ENCODE measurements at places on chromosomes 16 and 17. TPM values are rescaled to one million over a fixed set of nuclear protein-coding genes. Genes with fewer than 3 reads are reported as not detected.
A peak's percentile ranks its signal among the peaks of the same experiment; 100 is the strongest.

The TMEM204 gene
- total RNA-seq = not detected

The GCGR gene
- total RNA-seq = not detected

The C17orf100 gene
- total RNA-seq = 2.3 TPM

The RHBDF1 gene
- 62.9 TPM for total RNA-seq

The KRTAP4-1 gene
- total RNA-seq = not detected

The ARHGDIG gene
- total RNA-seq = not detected

GRCh38 chr16:77938913-77939312 lies 83.4 kb upstream of the CLEC3A start:
- no peak overlapping the region for H3K4me3 ChIP-seq
- 0 out of 2 replicates have a peak, but pooled peaks cover 6% of the 10 kb centered on the region for H3K4me1 ChIP-seq
- H3K36me3 ChIP-seq = no peaks in the 10 kb centered on the region
- no peak overlapping the region for H3K27ac ChIP-seq
- H3K27me3 ChIP-seq = peaks cover 25% of the 10 kb centered on the region

DNA sequence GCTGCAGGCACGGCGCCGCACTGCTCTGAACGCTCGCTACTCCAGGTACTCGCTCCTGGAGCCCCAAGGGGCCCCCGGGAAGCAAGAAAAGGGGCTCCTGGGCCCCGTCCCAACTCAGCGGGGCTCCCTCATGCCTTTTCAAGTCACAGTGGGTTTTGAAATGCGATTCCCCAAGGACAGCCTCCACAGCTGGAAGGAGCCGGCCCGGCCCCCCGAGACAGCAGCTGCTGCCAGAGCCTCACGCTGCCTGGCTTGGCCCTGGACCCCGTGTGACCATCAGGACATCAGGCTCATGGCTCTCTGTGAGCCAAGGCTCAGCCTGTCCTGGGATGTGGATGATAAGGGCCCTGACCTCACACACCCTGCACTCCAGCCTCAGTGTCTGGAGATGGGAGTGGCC lies 80.6 kb downstream of the LMF1 start:
- no peak overlapping the region for H3K4me3 ChIP-seq
- no peaks in the 10 kb centered on the region for H3K4me1 ChIP-seq
- H3K27me3 ChIP-seq = no peaks in the 10 kb centered on the region
- no peaks in the 10 kb centered on the region for H3K36me3 ChIP-seq
- no peak overlapping the region for H3K27ac ChIP-seq

DNA sequence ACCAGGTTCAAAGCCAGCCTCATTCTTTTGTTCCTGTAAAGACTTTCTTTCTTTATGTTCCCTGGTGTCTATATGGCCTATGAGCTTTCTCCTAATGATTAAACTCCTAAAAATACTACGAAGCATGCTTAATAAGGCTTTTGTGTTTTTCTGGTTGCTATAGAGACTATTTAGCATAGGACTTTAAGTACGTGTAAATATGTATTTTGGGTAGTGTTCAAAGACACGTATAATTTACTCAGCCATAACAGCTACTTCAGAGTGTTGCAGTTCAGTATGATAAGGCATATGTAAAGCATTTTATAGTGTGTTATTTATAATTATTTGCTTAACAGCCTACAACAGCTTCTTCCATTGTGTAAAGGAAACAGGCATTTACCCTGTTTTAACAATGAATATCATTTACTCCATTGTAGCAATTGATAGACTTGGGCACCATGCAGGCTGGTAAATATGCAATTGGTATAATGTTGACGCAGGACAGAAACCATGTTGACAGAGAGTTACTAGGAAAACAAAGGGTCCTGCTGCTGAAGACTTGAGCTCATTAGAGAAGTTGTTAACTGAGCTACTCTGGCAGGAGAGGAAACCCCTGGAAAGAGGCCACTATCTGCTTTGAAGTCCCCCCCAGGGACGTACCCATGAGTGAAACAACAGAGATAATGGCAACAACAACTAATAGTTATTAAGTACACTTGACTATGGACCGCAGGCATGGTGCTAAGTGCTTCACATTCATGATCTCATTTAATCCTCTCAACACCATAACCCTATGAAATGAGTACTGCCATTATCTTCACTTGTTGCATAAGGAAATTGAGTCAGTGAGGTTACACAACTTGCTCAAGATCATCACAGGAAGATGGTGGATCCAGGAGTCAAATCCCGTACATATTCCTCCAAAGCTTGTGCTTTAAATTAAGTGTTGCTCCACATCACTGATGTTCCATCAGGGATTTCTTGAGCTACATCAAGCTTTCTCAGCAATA lies 342.2 kb upstream of the DYNLRB2 start:
- no peaks in the 10 kb centered on the region for H3K4me1 ChIP-seq
- H3K27ac ChIP-seq = no peak overlapping the region
- no peaks in the 10 kb centered on the region for H3K36me3 ChIP-seq
- H3K4me3 ChIP-seq = no peak overlapping the region
- no peak for DNase-seq
- no peaks in the 10 kb centered on the region for H3K27me3 ChIP-seq

GRCh38 chr17:7281953-7282751 lies 634 bp downstream of the SLC2A4 start:
- H3K4me3 ChIP-seq = peak overlapping the region; percentile 55
- DNase-seq = no peak
- H3K36me3 ChIP-seq = no peaks in the 10 kb centered on the region

DNA sequence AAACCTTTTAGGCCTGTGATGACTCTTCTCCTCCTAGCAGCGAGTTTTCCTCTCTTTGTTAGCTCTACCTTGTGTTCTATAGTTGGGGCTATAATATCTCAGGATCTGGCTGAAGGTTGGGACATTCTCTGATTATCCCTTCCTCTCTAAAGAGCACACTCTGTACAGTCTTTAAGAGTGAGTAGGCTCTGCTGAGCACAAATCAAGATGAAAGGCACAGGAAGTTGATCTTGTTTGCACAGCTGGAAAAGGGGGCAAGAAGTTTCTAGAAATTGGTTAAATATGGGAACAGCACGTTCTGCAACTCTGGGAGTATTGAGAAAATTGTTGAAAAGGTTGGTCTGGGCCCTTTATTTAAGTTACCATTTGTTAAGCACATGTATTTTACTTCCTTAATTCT lies 240.9 kb downstream of the CDH11 start:
- H3K27ac ChIP-seq = no peak overlapping the region
- no peaks in the 10 kb centered on the region for H3K4me1 ChIP-seq
- DNase-seq = no peak
- no peaks in the 10 kb centered on the region for H3K36me3 ChIP-seq

GRCh38 chr17:74004056-74004455 lies 199.4 kb upstream of the RPL38 start:
- H3K4me3 ChIP-seq = no peak overlapping the region
- no peaks in the 10 kb centered on the region for H3K4me1 ChIP-seq
- peaks cover 69% of the 10 kb centered on the region for H3K27me3 ChIP-seq

DNA sequence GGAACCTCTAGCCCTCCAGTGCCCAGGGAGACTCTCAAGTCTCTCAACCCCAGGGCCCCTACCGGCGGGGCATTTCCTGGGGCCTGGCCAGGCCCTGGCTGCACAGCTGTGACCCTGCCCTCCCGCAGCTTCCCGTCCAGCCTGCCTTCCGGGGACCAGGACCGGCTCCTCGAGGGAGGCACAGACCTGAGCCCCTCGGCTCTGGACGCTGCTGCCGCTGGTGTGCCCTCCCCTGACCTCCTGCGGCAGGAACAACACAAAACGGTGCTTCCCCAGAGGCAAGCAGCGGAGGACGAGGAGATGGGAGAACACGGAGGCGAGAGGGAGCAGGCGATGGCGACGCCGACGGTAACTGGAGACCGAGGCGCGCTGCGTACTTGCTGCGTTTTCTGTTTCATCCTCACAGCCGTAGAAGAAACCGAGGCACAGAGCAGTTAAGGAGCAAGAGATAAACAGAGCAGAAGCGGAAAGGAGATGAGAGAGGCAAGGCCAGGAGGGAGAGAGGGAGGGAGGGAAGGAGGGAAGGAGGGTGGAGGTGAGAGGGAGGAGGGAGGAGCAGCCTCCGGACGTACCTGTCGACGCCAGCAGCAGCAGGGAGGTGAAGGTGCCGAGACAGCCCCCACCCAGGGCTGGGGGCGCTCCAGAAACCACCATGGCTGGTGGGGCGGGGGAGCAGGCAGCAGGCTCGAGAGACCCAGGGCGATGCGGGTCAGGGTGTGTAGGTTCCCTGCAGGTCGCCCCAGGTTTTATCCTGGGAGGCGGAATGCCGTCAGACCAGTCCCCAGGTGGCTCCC lies at the start of gene PRSS22:
Gene PRSS22, minus strand, starts transcription at position 720 of the 794 bp plus-strand sequence. Its CDS starts 66 bp downstream, at position 654.
- no peaks in the 10 kb centered on the region for H3K27me3 ChIP-seq
- peak within 1 kb of the TSS; percentile 99 for H3K4me3 ChIP-seq
- peak within 1 kb of the TSS; percentile 95 for H3K27ac ChIP-seq
- peak; percentile 98 for DNase-seq

DNA sequence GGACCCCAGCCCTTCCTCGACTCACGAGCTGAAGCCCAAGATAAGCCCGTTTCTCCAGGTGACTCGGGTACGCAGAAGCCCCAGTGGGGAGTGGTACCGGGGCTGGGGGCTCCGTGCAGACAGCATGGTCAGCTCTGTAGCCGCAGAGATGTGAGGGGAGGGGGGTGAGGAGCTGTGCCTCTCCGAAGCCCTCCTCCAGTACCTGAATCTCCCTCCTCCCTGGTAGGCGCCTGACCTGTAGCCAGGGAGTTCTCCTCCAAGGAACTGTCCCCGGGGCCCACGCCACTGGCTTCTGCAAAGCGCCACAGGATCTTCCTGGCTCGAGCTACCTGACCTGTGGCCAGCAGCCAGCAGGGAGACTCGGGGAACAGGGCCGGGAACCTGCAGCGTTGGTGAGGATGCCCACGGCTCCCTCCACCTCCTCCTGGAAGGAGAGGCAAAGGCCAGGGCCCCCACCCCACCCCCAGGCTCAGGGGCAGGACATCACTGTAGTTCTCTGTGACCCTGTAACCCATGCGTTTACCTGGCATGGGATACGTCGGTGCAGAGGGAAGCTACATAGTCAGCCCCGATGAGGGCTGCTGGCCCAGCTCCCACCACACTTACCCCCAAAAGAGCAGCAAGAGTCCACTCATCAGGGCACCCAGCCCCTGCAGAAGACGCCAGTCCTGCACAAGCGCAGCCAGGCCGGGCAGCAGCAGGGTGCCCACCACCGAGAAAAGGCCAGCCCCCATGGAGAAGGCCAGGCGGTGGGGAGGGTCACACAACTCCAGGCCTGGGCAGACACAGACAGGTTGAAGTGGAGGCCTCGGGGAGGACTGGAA lies 1.7 kb downstream of the SLC22A31 start:
- peaks cover 10% of the 10 kb centered on the region for H3K4me1 ChIP-seq
- H3K36me3 ChIP-seq = no peaks in the 10 kb centered on the region
- H3K27ac ChIP-seq = no peak overlapping the region
- H3K4me3 ChIP-seq = no peak overlapping the region
- peaks cover 10% of the 10 kb centered on the region for H3K27me3 ChIP-seq

DNA sequence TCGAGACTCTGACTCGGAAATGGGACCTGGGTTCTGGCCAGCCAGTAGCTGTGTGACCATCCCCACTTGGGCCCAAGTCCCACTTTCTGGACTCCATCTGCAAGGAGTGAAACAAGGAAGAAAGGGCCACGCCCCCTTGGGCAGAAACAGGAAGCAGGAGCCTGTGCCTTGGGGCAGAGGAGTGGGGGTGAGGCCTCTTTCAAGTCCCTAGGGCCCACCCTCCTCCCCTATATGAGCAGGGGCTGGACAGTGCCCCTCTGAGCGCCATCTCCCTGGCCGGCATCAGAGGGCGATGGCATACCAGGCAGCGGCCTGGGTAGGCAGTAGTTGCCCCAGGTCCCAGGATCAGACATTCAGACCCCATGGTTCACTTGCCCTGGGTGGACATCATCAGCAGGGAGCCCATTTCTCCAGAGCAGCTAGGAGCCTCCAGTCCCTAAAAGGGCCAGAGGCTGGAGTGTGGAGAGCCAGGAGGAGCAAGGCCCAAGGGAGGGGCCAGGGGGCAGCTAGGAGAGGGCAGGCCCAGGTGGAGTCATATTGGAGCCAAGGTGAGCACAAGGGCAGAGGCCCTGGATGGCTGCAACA lies 7.1 kb downstream of the BCAR1 start:
- H3K27me3 ChIP-seq = no peaks in the 10 kb centered on the region
- peaks cover 58% of the 10 kb centered on the region for H3K4me1 ChIP-seq
- H3K27ac ChIP-seq = peak overlapping the region; percentile 83

DNA sequence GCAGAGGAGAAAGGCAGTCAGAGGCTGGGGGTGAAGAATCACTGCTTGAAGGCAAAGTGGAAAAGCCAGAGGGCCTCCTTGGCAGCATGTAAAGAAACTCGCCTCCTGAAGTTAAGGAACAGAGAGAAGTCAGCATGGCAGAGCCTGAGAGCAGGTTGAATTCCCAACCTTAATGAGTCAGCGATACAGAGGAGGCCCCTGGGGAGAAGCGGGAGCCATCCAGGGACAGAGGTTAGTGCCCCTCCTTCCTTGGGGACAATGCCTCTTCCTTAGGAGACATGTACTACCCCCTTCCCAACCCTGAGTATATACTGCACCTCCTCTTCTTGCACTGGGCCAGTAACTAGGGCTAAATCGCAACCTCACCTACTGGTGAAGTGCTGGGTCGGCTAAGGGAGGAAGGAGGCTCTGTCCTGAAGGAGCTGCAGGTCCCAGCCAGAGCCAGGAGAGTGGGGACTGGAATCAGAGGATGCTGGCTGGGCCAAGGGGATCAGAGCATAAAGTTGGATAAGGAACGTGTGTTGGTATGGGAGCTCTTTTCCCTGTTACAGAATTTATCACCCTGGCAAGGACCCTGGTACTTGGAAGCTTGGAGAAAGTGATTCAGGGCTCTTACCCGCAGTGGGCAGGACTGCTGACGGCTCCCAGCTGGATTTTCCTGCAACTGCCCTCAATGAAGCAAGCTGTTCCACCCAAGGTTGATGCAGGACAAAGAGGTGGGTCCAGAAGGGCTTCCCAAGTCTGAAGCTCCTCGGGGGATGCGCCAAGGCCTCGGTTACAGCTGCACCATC lies 5.4 kb upstream of the AANAT start:
- H3K4me3 ChIP-seq = no peak overlapping the region
- no peaks in the 10 kb centered on the region for H3K4me1 ChIP-seq
- no peak for DNase-seq
- H3K27ac ChIP-seq = no peak overlapping the region
- no peaks in the 10 kb centered on the region for H3K27me3 ChIP-seq

- DNase-seq = no peak
- H3K4me1 ChIP-seq = no peaks in the 10 kb centered on the region
- no peaks in the 10 kb centered on the region for H3K27me3 ChIP-seq
- no peak overlapping the region for H3K4me3 ChIP-seq
Observed at GRCh38 chr16:21982108-21982507, 18.8 kb downstream of the PDZD9 start.

DNA sequence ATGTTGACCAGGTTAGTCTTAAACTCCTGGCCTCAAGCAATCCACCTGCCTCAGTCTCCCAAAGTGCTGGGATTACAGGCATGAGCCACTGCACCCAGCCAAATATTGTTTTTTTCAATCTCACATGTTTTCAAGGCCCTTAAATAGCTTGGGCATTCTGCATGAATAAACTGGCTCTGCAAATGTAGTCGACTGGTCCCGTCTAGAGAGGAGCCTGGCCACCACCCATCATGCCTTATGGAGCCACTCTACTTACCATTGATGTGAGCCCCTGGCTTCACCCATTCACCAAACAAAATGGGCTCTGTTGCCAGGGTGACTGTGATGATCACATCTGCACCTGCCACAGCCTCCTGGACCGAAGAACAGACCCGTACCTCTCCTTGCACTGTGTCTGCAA lies 10.8 kb downstream of the CRYM start:
- no peaks in the 10 kb centered on the region for H3K27me3 ChIP-seq
- H3K4me3 ChIP-seq = no peak overlapping the region
- H3K36me3 ChIP-seq = no peaks in the 10 kb centered on the region
